Thymus (tissue), 14 donors: ENCODE measurements at places on chromosomes 16 and 17.

DNA sequence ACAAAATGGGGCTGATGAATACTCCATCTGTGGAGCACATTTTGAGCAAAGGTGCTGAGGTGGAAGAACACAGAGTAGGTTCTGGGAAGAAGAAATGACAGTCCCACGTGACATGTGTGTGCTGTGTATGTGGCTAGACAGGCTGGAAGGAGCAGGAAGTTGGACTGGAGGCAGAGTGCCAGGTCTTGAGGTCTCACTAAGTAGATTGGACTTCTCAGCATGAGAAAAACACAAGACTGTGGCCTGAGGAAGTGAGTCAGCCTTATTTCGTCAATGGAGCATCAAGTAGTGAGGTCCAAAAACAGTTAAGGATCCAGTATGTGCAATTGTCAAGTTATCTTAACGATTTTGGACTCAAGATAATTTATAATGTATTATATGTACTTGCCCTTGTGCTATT lies 736.5 kb downstream of the KCNJ2 start:
- DNase-seq = no peak

GRCh38 chr16:57132470-57132869 lies 40.1 kb downstream of the CPNE2 start:
- DNase-seq = no peak

- DNase-seq = no peak
Measured at GRCh38 chr16:28878083-28878926, at the start of gene ATP2A1. Gene ATP2A1 (plus strand): TSS chr16:28878488. CDS start chr16:28878672, 184 bp downstream.

GRCh38 chr17:43840814-43841213 lies 6.2 kb upstream of the CD300LG start:
- DNase-seq = no peak

- no peak for DNase-seq
Measured at GRCh38 chr17:53630638-53631037, 192.1 kb upstream of the KIF2B start.

DNA sequence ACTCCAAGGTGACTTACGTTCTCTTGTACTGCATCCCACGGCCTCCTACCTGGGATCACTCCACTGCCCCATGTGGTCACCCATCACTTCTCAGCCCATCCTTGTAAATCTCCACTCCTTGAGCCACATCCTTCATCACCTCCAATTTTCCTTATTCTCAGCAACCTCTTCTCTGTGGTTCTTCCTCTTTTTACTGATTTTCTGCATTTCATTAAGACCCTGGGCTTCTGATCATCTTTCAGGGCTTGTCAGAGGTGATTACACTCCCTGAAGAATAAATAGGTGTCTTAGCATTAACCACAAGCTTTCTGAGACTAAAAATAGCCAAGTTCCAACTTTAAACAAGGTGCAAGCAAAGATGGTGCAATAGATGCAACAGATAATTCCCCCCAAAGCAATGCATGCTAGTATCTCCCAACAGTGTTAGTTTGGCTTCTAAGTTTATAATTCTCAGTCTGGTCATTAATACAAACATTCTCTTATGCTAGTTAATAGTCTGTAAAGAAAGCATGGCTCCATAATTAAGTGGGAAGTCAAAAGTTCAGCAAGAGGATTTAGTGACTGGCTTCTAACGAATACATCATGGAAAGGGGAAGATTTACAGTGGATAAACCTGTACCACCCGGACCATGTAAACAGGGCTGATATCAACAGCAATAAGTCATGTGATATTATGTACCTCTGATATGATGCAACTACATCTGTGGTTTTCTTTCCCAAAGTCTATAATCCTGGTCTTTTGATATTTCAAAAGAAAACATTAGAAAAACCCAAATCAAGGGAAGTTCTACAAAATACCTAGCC lies 47.4 kb upstream of the FOXJ1 start:
- no peak for DNase-seq

GRCh38 chr16:27550582-27550920 lies 607 bp downstream of the KATNIP start:
- DNase-seq = no peak

- no peak for DNase-seq
Measured at GRCh38 chr17:79306424-79307318, 232.0 kb downstream of the ENGASE start.

DNA sequence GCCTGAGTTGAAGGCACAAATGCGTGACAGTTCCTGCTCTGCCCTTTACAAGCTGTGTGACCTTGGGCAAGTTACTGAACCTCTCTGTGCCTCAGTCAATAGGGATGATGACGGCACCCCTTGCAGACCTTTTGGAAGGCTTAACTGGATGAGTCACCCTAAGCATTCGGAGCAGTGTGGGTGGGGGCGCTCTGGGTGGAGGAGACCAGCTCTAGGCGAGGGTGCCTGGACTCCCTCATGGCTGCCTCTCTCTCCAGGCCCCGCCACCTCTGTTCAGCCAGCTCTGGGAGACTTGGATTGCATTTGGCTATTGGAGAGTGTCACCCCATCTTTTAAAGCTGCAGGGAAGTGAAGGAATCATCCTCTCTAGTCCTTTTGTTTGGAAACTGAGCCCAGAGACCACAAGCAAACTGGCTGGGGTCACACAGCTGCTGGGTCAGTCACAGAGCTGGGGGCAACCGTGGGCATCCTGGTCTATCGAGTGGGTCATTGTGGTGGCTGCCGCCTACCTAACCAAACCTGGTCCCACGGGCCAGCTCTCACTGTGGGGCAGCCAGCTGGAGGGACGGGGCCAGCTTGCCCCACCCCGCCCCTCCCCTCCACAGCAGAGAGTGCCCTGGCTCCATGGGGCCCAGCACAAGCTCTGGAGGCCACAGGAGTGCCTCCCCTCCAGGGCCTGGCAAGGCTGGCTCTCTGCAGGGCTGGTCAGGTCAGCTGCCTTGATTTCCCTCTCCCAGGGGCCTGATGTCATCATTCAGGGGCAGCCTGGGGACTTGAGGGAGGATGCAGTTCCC lies 20.2 kb upstream of the GSE1 start:
- no peak for DNase-seq

GRCh38 chr17:83189044-83190003 lies 109.9 kb downstream of the METRNL start:
- no peak for DNase-seq

DNA sequence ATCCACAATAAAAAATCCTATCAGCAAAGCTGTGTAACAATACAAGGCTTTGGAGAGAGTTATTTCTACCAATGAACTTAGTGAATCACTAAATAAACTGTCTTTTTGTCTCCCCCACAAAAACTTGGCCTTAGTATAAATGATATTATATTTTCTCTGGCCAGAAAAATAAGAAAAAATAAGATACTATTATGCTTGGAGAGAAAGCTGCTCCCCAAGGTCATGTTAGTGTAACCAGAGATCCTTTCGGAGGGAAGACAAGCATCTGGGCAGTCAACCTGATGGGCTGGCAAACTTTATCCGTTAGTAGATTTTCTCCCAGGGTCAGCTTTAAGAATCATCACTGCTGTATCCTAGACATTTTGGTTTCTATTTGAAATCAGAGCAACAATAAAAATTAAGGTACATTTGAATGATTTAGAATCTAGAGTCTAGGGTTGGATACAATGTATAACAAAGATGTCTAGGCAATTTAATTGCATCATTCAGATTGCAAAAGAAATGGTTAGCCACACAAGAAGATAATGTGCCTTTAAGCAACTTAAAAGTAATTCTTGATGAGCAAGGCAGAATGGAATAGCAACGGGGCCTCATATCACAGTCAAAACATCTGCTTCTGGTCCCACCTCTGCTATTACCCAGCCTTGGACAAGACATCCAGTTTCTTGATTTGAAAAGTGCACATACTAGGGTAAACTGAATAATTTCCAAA lies 280.4 kb downstream of the SLC39A11 start:
- DNase-seq = no peak

GRCh38 chr17:57121308-57122042 lies 36.4 kb downstream of the AKAP1 start:
- no peak for DNase-seq

DNA sequence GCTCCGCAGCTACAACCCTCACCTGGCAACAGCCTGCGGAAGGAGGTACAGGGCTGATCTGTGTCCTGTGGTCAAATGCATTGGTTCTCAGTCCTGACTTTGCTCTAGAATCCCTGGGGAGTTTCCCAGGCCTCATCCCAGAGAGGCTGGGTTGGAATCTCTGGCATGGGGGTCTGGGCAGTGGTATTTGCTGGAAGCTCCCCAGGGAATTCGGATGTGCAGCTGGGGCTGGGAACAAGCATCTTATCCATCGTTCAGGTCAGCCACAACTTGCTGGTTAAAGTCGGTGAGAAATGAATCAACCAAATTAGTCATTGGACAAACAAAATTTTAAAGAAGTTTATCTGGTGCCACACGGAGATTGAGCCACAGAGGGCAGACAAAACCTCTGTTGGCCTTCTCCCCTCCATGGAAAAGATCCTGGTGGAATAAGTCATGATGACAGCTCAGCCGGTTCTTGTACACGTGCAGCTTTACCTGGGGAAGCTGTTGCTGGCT lies 231.2 kb downstream of the FOXL1 start:
- DNase-seq = no peak

DNA sequence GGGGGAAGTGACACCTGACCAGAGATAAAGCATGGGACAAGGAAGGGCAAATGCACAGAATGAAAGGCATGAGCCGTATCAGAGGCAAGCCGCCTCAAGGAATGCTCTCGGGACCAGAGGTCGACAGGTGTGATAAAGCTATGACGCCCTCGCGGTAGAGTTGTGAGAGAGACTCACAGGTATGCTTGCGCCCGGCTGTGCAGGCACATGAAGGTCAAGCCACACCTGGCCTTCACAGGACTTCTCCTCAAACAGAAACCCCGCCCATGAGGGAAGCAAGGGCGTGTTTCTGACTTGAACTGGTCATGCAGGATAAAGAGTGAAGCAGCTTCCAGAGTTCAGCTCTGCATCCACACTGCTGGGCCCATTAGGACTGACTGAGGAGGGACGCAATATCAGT lies 7.8 kb downstream of the NCBP3 start:
- DNase-seq = no peak

- DNase-seq = no peak
Measured at GRCh38 chr16:90004577-90004976, 14.7 kb downstream of the DBNDD1 start.

- no peak for DNase-seq
Measured at GRCh38 chr16:55513616-55514015, 4.7 kb downstream of the LPCAT2 start.

DNA sequence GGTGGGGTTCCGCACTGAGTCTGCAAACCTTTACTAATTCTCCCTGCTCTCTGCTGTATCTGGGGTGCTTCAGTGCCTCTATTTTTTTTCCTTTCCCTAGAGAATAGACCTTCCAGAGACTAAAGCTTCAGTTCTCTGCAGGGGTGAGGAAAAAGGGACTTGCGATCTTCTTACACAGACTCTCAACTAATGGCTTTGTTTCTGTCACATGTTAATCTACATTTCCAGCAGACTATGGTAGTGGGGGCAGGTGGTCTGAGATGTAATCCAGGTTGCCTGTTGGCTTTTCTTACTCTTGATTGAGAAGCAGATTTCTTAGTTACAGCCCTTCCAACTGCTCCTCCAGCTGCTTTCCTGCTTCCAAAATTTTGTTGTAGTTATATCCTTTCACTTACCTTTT lies 229.0 kb upstream of the NLRP1 start:
- DNase-seq = no peak

GRCh38 chr16:46832757-46833459 lies 1.9 kb upstream of the C16orf87 start:
- no peak for DNase-seq

- no peak for DNase-seq
Measured at GRCh38 chr16:17379121-17379571, 91.6 kb downstream of the XYLT1 start.

- no peak for DNase-seq
Measured at GRCh38 chr17:32445074-32445415, 735 bp downstream of the PSMD11 start.

GRCh38 chr17:43309505-43310332 lies 75.9 kb upstream of the RNU2-1 start:
- no peak for DNase-seq

- no peak for DNase-seq
Measured at GRCh38 chr16:57795431-57795878, 6.8 kb downstream of the KIFC3 start.

DNA sequence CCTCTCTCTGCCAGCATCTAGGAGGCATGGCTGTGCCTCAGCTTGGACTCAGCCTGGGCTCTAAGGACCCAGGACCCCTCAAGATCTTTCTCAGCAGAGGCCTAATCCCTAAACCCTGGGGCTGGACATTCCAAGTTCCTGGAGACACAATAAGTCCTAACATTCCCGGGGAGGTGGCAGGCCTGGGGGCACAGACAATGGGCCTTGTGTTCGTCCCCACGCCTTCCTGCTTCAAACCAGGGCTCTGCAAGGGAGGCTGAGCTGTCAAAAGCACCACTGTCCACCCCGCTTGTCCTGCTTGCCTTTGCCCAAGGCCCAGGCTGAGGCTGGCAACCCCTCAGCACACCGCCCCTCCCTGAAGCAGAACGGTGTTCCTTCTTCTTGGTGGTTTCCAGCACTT lies 13.7 kb downstream of the SDK2 start:
- no peak for DNase-seq

DNA sequence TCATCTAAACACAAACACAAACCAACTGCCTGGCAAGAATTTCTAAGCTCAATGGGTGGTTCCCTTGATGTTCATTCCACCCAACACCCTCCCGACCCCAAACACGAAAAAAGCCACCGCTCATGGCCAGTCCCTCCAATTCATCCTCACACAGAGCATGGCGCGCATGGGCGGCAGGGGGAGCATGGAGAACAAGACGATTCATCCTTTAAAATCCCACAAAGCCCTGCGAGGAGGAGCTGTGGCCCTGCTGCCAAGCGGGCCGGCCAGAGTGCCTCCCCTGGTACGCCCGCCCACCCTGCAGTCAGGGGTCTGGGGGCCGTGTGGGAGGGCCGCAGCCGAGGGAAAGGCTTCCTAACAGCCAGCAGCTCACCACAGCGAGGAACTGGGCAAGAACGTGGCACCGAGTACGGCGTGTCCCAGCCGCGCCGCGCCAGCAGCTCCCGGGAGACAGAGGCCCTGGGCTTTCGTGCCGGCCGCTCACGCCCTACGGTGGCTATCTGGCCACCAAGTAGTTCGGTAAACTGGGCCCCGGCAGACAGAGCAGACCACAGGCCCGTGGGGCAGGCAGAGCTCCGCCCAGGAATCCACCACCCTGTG lies 60.9 kb downstream of the KLHDC4 start:
- DNase-seq = no peak

- no peak for DNase-seq
Measured at GRCh38 chr16:8846401-8846932, 22.3 kb downstream of the CARHSP1 start.

- DNase-seq = no peak
Measured at GRCh38 chr16:31414706-31415105, 13.5 kb downstream of the COX6A2 start.

- no peak for DNase-seq
Measured at GRCh38 chr16:46886764-46887523, 2.8 kb downstream of the GPT2 start.

DNA sequence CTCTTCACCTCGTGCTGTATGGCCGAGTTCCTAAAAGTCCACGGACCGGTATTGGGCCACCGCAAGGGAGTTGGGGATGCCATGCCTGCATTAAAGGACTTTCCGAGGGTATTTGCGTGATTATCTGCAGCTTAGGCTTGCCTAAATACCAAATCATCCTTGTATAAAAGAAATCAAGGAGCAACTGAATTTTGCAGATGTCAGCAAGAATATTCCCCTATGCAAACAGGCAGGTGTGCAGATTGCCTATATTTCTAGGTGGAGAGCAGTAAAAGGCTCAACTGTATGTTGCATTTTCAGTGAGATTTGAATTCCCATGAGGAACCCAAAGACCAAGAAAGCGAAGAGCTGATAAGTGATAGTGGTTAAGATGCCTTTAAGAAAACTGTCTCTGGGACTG lies 452.3 kb downstream of the CDH11 start:
- no peak for DNase-seq
